ENCODE measurements at places on chromosomes 6 and 20.
A peak's percentile ranks its signal among the peaks of the same experiment; 100 is the strongest.

DNA sequence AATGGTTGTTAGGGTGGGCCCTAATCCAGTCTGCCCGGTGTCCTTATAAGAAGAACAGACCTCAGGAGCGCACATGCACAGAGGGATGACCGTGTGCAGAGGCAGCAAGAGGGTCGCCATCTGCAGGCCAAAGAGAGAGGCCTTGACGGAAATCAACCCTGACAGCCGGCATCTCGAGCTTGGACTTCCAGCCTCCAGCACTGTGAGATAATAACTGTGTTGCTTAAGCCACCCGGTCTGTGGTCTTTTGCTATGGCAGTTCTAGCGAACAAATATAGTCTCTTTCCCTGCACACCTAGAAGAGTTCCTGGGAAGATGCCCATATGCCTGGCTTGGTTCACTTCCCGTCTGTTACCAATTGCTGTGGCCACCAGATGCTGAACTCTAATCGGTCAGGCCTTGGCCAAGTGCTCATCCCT lies 35.3 kb upstream of the PTGIS start:
- no peak for DNase-seq

DNA sequence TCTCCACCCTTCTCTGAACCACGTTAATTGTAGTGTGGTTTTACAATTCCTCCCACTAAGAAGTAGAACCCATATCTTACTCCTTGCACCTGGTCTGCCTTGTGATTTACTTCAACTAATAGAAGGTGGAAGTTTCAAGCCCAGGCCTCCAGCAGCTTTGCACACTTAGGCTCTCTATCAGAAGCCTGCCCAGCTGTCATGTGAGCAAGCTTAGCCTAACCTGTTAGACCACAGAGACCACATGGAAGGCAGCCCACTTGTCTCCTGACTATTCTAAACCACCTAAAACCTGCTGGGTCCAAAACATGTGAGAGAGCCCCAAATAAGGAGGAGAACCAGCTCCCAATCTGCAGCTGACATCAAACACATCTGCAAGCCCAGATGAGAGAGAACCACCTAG lies 127.6 kb upstream of the BTBD3 start:
- DNase-seq, result no peak

DNA sequence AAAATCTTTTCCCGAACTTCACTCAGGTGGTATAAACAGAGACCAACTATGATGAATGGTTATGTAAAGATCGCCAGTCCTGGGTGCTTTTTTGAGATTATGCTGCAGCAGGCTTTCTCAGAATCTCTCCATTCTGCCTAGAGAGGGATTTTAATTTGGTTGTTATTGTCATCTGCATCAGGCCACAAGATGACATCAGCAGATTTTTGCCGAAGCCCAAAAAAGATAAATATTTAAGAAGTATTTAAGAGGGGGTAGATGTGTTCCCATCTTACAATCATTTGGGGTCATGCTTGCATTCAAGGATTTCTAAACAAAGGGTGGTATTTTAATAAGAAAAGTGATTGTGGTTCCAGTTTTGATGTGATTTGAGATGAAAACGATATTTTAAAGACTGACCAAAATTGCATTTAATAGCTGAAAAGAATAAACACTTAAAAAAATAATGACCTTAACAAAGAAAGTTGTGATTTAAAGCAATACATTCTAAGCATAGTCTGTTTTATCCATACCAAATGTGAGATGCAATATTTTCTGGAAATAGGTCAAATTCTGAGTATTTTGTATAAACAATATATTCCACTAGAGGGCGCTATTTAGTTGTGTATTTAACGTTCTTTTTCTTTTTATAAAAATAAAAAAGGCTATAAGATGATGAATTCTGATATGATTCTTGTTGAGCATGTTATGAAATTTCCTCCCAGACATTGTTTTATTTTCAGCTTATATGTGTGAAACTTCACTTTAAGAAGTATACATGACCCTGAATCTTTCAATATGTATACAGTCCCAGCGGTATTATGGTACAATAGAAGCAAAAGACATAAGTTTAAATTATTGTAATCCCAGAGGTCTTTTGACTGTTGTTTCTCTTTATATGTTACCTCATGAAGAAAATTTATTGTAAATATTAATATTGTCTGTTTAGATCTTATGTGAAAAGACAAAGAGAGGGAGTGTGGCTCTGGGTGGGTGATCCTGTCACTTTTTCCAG lies 51.0 kb upstream of the ZFP64 start:
- DNase-seq, result peak; percentile 24

DNA sequence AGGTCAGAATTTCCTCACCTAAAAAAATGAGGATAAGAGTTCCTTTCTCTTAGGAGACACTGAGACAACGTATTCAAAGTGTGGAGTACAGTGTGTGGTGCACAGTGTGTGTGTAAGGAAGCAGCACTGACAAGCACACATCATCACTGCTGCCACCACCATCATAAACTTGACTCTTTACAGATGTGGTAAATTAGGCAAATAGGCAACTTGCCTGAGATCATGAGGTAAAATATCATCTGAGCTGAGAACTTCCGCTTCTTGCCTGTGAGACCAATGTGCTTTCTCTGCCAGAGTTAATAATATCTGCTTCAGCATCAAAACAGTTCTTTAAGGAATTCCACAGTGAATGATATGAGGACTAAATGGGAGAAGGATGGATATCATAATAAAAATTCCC lies 52.7 kb downstream of the LYRM4 start:
- DNase-seq, result peak; percentile 77

DNA sequence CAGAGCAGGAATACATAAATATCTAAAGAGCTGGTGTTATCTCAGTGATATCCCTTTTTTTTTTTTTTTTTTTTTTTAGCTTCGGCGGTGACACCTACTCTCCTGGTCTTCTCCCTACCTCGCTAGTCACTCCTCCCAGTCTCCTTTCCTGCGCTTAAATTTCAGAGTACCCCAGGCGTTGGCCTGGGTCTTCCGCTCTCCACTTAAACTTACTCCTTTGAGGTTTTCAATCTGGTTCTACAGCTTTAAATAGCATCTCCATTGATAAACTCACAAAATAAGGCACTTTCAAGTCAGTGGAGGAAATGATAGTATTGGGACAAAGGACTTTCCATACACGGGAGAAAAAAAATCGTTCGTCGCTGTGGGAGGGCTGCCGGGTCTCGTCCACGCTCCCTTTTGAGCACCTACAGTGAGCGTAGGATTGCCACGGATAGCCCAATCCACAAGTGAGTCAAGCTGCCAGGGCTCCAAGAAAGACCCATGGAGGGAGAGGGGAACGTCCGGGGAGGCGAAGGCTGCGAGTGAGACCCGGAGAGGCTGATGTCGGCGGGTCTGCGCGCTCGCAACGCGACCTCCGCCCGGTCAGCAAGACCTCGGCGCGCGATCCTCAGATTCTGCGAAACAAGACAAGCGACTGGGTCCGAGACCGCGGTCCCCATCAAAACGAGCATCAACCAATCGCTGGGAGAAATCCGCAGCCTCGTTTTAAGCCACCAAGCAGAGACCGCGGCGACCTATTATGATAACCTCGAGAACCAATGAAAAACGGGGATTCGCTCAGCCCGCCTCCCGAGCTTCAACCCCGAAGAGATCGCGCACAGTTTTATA lies 672 bp upstream of the SRSF6 start:
- DNase-seq, result peak; percentile 74

Measured in fibroblast of skin of left biceps (primary cell).